ENCODE measurements at places on chromosomes 3 and 15.

DNA sequence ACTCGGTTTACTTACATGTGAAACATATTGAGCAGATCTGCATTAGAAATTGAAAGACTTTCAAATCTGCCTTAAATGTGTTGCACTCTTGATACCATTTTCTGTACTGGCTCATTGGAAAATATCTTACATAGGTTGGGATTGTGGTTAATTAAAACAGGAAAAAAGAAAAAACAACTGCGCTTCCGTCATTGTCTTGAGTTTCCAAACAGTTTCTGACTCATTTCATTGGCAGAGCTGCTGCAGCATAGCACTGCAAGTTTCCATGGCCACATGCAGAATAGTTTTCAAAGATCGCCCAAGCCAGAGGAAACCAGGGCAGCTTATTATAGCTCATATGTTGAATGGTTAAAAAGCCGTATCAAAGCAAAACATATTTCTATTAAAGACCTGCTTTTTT, 446.6 kb upstream of the BCHE start:
- no peak for DNase-seq

DNA sequence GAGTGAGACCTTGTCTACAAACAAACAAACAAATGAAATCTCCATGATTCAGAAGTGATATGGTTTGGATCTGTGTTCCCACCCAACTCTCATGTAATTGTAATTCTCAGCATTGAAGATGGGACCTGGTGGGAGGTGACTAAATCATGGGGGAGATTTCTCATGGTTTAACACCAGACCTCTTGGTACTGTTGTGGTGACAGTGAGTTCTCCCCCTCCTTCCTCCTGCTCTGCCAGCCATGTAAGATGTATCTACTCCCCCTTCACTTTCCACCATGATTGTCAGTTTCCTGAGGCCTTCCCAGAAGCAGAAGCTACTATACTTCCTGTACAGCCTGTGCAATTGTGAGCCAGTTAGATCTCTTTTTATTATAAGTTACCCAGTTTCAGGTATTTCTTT, 438.4 kb upstream of the THBS1 start:
- DNase-seq, result no peak

GRCh38 chr3:71304684-71305083, 278.8 kb downstream of the FOXP1 start:
- DNase-seq, result no peak

DNA sequence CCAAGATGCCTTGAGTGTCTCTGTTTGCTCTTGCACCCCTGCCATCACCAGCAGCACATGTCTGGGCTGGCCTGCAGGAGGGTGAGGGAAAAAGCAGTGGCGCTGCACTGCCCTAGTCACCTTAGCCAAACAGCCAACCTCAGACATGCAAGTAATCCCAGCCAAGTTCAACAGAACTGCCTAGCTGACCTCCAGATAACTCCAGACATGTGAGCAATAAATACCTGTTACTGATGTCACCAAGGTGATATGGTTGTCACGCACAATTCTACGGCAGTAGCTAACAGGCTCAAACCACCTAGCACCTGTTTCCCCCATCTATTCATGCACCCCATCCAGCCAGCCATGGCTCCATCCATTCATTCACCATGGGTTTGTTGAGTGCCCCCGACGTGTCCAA, 99.9 kb downstream of the SRGAP3 start:
- no peak for DNase-seq

GRCh38 chr15:60737217-60737616, 258.3 kb upstream of the ICE2 start:
- no peak for DNase-seq

DNA sequence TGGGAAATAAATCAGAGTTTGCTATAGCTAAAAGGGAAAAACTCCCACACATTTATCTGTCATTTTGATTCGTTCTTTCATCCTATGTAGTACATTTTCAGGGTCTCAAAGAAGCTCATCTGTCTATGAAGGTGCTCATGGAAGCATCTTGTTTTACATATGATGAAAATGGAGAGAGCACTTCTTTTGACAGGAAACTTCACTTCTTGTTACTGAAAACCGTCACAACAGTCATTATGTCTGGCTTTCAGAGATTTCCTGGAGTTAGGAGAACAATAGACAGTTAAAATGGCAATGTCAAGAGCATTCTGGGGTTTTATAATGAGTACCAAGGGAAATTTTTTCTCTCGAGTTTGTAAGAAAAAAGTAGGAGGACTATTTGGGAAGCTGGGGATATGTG, 83.3 kb downstream of the TMEM108 start:
- DNase-seq, result no peak

GRCh38 chr15:76185716-76186115, 125.6 kb downstream of the ETFA start:
- DNase-seq, result peak; percentile 19

- no peak for DNase-seq
Observed at GRCh38 chr3:35965908-35966307, 326.6 kb downstream of the ARPP21 start.
